ENCODE measurements at places on chromosomes 6 and 20.

DNA sequence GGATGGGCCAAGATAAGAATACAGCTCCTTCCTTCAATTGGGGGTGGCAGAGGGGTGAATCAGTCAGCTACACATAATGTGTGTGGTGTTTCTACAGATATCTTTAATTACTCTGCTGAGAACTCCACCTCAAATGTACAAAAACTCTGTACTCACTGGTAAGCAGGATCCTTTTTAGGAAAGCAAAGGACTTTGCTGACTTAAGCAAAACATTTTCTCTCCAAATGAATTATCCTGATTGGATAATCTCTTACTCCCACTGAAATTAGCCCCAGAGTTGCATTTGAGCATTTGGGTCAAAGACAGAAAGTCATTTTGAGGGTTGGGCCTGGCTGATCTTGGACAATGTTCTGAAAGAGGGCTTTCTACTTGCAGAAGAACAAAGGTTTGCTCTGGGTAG, 13.4 kb downstream of the HLA-G start:
- no peak for DNase-seq

- no peak for DNase-seq
Measured at GRCh38 chr6:2733736-2734480, 16.8 kb downstream of the MYLK4 start.

DNA sequence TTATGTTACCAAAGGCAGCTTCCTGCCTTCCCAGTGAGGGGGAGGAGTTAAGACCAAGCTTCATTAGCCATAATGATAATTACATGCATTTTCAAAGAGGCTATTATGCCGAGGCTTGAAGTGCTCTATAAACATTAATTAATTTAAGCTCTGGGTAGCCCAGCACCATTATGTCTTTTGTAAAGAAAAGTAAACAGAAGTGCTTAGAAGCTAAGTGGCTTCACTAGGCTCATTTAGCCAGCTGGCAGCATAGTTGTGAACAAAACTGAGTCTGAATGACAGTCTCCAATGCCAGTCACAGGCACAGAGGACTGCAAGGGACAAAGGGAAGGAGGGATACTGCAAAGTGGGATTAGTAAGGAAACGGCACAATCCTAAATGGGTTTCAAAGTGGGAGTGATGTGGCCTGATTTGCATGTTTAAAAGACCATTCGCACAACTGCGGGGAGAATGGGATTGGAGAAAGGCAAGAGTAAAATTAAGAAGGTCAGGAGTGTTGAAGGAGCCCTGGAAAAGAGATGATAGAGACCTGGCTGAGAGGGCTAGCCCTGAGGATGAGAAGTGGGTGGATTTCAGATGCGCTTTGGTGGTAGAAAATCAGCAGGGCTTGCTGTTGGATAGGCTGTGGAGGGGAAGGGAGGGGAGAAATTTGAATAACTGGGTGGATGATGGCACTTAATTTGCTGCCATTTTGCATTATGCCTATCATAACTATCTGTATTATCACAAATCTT, 20.1 kb upstream of the ISM1 start:
- DNase-seq, result no peak

DNA sequence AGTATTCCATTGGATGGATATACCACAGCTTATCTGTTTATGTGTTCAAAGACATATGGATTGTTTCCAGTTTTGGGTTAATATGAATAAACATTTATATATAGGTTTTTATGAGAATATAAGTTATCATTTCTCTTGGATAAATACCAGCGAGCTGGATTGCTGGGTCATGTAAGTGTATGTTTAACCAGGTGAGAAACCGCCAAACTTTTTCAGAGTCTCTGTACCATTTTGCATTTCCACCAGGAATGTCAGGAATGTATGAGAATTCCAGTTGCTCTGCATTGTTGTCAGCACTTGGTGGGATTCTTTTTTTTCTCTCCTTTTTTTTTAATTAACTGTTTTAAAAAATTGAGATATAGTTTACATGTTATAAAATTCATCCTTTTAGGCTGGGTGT, 52.1 kb downstream of the PHF20 start:
- no peak for DNase-seq

GRCh38 chr20:47701612-47702011, 83.7 kb downstream of the SULF2 start:
- DNase-seq, result no peak

- DNase-seq, result no peak
Measured at GRCh38 chr6:122116835-122117627, 282.4 kb upstream of the HSF2 start.

- no peak for DNase-seq
Measured at GRCh38 chr20:53186635-53187034, 214.5 kb downstream of the TSHZ2 start.

DNA sequence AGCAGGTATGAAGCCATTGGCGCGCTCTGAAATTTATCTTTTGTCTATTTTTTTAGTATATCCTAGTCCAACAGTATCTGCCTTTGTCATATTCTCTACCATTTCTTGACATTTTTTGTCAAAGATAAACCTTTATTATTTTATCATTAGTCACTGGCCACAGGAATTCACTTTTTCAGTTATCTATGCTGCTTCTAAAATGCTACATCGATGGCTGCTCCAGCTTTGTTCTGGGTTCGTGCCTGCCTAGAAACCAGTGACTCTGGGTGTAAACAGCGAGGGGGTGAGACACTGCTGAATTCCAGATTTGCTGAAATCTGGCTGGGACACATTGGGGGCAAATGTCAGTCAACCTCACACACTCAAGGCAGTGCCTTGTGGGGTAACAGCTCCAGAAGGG, 193.4 kb downstream of the CDC5L start:
- no peak for DNase-seq

DNA sequence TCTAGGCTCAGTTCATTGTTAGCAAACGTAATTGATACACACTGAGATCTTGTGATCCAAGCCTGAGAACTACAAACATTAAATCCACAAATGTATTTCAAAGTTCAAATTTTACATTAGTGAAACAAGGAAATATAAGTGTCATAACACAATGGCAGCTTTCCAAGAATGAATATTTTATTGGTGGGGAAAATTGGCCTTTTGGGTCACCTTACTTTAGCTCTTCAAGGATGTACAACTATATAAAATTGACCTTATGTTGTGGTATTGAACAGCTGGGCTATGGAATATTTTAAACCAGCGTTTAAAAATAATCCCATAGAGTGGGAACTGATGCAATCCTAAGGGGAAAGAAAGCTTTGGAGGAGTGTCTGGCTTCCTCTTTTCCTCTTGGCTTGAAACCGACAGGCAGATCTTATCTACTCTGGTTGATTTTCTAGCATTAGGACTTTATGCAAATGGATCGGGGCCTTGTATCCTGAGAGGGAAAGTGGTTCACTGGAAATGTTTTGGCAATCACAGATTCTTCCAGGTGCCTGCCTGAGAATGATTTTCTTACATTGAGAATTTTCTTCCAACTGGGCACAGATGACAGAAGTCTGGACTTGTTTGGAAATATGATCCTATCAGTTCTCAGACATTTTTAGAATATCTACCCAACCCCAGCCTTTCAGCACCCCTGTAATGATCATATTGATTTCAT, 184.8 kb upstream of the ECI2 start:
- DNase-seq, result no peak

DNA sequence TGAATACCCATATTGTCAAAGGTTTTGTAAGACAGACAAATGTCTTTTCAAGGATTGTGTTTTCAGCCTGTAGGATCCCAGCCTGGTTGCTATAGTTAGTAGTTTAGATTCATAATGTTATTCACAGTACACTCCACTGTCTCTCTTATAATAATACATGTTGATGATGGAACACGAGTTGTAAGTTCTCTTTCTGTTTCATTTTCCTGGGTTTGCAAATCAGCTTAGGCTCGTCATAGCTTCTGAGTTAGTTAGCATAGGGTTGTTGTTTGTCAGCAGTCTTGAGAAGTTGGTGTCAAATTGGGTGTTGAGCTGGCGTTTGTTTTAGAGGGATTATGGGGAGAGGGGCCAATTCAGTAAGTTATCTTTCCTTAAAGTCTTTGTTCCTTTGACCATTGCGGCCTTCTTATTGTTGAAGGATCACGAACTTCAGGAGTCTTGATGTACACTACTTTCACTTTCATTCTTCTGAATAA, 45.8 kb downstream of the QKI start:
- DNase-seq, result peak; percentile 60

DNA sequence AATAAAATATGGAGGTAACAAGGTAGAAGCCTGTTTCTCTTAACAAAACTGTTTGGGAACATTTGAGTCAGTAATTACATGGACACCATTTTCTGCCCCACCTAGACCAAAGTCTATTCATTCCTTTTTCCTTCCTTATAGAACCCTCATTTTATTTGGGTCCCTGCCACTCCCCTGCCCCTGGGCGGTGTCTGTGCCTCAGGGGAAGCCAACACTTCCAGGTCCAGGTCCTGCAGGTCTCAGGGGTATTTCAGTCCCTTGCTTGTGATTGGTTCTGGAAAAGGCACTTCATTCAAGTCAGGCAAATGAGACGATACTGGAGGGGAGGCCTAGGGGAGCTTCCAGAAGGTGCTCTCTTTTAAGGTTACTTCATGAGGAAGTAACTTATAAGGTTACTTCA, 42.3 kb downstream of the SLC35D3 start:
- no peak for DNase-seq

GRCh38 chr6:96211341-96211740, 195.6 kb downstream of the FUT9 start:
- DNase-seq, result no peak

GRCh38 chr6:127860723-127861122, 40.1 kb downstream of the THEMIS start:
- no peak for DNase-seq

DNA sequence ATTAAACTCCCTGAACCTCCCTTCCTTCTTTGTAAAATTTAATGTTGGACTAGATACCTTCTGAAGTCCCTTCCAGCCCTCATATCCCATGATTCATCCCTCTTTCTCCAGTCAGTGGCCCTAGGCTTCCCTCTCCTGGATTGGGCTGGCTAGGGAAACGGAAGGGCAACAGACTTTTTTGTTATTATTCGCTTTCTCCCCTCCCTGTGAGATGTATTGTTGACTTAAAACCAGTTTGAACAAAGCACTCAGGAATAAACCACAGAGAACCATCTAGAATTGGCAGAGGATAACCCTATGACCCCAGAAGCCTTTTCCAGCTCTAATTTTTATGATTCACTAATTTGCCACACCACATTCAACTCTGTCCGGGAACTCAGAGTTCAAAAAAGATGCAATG, 239.7 kb upstream of the SUPT3H start:
- no peak for DNase-seq

DNA sequence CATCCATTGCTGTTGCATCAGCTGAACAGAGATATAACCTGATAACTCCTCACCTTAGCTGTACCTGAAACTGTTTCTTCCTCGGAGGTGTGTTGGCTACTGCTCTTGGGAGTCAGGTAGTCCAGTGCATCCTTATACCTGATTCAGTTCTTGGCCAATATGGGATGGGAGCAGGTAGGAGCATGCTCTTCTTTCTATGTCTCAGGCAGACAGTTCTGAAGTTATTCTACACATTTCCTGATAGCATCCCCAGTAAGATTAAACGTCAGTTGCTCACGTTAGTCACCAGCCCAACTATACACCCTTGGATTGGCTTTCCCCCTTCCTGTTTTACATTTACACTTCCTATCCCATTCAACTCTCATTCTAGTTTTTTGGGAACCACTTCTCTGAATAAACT, 244.3 kb upstream of the FLRT3 start:
- DNase-seq, result no peak

- DNase-seq, result no peak
Measured at GRCh38 chr6:80280262-80281010, 174.0 kb downstream of the BCKDHB start.

DNA sequence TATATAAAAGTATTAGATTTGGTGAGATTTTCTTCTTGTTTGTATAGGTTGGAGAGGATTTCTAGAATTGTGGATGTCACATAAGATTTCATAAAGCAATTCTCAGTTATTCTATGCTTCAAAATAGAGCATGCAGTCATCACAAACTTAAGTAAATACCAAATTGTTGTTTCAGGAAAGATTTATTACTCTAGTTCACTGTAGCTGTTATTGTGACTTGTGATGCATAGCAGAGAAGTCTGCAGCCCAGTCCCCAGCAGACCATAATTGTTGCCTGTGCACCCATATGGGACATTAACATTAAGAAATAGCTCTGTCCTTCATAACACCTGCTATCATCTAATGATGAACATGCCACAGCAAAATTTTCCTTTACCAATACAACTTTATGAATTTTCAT, 228.0 kb upstream of the FAM83B start:
- no peak for DNase-seq

DNA sequence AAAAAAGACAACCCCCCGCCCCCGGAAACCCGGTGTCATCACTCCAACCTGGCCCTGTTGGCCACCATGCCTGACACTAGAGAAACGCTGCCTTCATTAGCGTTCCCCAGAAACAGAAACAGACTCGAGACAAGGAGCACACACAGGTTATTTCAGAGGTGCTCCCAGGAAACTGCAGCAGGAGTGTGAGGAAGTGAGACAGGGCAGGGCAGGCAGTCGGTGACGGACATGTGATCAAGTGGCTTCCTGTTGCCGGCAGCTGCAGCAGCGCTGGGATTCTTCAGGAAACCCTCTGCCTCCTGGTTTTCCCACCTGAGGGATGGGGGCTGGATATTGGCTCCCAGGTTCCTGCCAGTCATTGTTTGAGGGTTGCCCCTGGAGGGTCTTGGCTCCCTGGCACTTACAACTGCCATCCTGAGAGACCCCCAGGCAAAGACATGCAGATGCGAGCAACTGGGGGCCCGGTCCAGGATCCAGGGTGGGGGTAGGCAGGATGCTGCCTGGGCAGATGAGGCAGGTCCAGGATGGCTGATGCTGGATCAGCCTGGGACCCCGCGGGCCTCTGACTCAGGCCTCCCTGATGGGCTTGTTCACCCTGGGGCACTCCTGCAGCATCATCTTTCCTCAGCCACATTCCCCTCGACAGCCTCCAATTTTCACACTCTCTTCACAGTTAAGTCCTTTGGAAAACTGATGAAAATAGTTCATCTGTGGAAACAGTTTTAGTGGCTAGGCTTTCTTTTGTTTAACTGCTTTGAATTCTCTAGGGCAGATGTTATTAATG, 150.7 kb upstream of the SYNDIG1 start:
- DNase-seq, result no peak

DNA sequence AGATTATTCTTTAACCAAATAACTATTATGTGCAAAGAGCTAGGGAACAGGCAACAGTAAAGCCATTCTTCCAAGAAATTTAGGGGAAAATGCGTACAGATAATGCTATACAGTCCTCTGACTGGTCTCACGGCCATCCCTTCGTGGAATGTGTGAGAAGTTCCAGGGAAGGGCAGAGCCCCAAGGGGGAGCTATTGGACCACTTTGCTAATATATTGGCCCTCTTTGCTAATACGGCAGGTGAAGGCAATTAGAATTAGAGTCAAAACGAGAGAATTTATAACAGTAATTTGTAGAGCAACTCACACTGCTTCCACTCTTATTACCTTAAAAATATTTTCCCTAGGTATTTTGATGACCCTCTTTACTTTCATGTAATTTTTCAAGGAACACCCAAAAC, 140.4 kb downstream of the IMPG1 start:
- DNase-seq, result no peak

GRCh38 chr6:150236544-150236943, 93.7 kb downstream of the PPP1R14C start:
- no peak for DNase-seq

All from central memory CD4-positive, alpha-beta T cell (primary cell).